ENCODE measurements at places on chromosomes 5 and 9.

DNA sequence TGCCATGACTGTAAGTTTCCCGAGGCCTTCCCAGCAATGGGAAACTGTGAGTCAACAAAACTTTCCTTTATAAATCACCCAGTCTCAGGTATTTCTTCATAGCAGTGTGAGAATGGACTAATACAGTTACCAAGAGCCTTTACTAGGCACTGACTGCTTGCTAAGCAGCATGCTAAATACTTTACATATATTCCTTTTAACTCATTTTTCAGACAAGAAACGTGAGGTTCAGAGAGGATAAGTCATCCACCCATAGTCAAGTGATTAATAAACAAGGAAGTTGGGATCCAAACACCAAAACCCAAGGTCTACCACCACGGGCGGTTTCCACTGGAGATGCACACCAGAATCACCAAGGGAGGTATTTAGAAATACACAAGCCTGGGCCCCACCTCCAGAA, 50.8 kb downstream of the GABBR2 start:
- no peak for DNase-seq

DNA sequence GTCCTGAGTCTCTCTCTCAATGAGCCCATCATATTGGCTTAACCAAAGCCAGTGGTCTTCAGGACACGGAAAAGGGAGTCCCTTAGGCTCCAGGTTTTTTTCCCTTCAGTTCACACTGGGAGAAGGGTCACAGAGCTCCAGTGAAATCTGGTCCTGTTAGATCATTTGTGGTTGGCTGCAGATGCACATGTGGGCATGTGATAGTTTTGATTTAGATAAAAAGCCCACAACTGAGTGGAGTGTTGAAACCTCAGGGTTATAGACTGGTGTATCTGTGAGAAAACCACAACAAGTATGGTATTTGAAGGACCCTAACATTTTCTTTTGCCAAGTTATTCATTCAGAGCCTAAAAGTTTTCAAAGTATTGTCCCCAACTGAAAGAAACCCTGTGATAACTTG, 46.7 kb downstream of the PRLR start:
- DNase-seq = no peak

GRCh38 chr5:180069589-180070247, 1.8 kb downstream of the RNF130 start:
- DNase-seq = no peak

GRCh38 chr5:178279723-178280438, 47.3 kb upstream of the PHYKPL start:
- DNase-seq = peak; percentile 23

DNA sequence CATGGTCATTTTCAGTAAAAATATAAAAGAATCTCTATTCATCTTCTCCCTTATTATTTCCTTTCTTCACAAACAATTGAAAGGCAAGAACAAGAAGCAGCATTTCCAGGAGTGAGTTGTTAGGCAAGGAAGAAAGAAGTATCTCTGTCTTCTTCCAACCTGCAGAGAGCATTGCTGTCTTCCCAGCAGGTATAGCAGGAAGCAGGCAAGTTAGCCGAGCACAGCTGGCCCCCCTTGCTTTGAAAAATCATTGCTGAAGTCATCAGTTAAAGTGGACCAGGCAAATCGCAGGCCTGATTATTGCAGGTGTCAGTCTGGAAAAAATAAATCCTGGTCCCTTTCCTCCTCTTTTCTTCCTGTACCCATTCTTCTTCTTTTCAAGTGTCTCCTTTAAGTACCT, 353.1 kb upstream of the BRINP1 start:
- no peak for DNase-seq

GRCh38 chr9:23220957-23221356, 605.1 kb downstream of the ELAVL2 start:
- DNase-seq = no peak

GRCh38 chr9:75985515-75985914, 95.0 kb downstream of the PCSK5 start:
- DNase-seq = no peak

- no peak for DNase-seq
These were observed 44.7 kb downstream of the TRIP13 start for GRCh38 chr5:937151-937924.

DNA sequence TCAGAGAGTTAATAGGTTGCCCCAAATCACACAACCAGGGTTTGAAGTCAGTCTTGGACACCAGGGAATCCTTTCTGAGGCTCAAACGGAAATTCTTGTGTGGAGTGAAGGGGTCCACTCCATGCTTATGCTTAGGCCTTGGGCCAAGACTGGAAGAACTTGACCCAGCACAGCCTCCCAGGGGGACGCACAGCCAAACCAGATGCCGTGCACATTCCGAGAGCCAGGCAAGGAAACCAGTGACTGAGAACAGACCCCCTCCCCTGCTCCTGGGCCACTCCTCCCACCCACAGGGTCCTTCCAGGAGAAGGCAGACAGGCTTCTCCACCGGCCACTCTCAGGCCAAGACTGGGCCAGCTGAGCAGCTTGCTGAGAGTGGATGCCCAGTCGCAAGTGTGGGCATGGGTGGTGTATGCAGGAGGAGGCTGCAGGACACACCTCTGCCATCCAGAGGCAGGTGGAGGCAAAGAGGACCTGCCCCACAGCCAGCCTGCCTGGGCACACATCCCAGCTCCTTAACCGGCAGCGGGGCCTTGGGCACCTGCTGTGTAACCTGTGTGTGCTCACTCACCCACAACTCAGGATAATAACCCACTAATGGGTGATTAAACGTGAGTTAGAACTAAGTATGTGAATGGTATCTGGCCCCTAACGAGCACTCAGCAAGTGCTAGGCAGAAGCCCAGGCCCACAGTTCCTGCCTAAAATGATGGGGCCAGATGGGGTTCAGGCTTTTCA, 38.0 kb downstream of the NIPAL4 start:
- no peak for DNase-seq

- no peak for DNase-seq
These were observed 239.2 kb upstream of the KIF2A start for GRCh38 chr5:62066761-62067277.

GRCh38 chr5:5941486-5941885, 436.9 kb downstream of the MED10 start:
- no peak for DNase-seq

DNA sequence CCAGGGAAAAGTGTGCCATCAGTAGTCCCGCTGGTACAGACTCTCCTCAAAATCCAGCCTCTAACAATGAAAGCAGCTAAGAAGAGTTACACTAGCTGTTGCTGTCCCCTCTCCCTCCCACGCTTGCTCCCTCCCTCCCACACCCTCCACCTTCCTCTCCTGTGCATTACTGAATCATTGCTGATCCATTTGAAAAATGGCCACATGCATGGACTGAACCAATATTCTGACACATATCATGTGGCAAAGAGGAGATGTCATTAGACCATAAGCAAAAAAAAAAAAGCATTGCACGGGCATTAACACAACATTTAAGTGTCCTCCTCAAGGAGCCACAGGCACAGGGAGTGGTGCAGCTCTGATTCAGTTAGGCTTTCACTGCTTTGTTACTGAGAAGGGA, 37.9 kb downstream of the LHFPL2 start:
- no peak for DNase-seq

DNA sequence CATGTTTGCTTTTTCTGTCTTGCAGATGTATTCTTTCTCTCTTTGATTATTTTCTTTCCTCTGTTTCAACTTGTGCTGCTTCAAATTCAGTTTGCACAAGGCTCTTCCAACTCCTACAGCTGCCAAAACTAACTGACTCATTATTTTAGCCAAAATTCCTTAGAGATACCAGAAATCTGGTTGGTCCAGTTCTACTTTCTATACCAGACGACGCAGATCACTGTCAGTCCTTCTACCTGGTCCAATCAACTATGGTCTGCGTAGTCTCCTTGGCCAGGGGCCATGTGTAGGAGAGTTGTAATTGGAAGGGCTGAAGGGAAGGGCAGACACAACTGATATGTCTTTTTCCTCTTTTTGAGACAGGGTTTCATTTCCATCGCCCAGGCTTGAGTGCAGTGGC, 51.9 kb upstream of the JAK2 start:
- DNase-seq = no peak
